ENCODE measurements at places on chromosomes 7 and 10.

- DNase-seq: peak; percentile 14
Observed at GRCh38 chr7:77537778-77538280, 734 bp downstream of the PTPN12 start.

DNA sequence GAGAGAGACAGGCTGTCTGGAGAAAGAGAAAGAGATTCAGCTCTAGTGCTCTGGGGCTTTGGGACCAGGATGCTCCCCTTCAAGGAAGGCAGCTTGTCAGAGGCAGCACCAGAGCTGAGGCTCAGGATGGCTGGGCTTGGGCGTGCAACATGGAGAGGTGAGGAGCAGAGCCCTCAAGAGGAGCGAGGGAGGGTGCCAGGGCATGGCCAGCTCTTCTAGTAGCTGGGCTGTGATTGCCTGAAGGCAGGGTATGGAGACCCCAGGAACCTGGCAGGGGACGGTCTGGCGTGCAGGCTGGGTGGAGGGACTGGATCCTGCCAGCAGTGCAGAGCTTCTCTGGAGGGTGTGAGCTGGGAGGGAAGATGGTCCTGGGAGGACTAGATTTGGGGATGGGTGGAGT, 40.2 kb downstream of the ANTXRL start:
- DNase-seq: no peak

DNA sequence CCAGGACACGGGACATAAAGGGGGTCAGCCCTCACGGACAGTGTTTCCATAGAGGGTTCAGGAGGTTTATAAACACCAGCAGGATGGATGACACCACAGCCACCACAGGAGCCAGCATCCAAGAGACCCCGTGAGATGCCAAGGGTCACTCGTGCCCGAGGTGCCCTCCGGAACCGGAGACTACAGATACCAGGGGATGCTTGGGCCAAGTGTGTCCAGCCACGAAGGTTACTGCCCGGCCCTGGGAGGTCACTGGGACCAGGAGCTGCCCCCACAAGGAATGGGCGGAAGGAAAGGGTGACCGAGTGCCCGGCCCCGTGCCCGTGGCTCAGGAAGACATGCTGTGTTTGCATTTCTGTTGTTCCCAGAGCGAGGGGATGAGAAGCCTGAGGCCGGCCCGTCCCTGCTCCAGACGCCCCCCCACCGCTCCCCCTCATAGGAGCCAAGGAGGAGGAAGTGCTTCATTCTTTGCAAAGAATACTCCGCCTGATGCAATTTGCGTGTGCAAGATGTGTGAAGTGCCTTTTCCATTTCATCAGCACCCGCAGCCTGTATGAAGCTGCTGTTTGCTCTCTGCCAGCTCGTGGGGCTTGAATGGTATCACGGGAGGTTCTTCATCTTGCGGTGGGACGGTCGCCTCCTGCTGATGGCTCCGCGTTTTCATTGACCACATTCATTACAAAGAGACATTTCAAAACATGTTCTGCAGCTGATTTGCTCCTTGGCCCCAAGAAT, 176.4 kb downstream of the ELFN1 start:
- no peak for DNase-seq

- DNase-seq: no peak
Observed at GRCh38 chr10:17708821-17709220, 43.2 kb upstream of the TMEM236 start.

DNA sequence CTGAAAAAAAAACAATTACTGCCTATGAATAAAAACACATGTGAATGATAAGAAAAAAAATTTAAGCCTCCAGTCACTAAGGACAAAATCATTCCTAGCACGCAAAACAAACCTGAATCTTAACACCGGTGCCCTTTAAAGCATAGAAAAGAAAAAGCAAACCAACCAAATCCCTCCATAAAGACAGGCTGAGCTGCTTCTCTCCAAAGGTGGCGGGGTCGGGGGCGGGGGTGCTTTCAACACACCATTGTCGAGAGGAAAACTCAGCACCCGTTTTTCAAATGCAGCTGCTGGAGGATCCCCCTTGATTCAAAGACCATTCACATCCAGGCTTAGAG, 1.4 kb downstream of the ST8SIA6 start:
- DNase-seq: no peak

Measured in stimulated activated CD4-positive, alpha-beta T cell treated with anti-CD3 and anti-CD28 coated beads, Interleukin-1b, Interleukin-23, amount 100 ng/mL, for 24 hours (primary cell).